Tibial nerve (tissue), 4 donors: ENCODE measurements at places on chromosomes 7 and 10. TPM values are rescaled to one million over a fixed set of nuclear protein-coding genes. Genes with fewer than 3 reads are reported as not detected.
A peak's percentile ranks its signal among the peaks of the same experiment; 100 is the strongest.

GRCh38 chr10:72267819-72268399 is 5.8 kb upstream of the DDIT4 start:
- no peak overlapping the region for H3K4me3 ChIP-seq
- H3K27ac ChIP-seq, result peak overlapping the region; percentile 50
- peaks cover 43% of the 10 kb centered on the region for H3K4me1 ChIP-seq
- DNase-seq, result no peak

OPALIN gene
- not detected for total RNA-seq

- no peaks in the 10 kb centered on the region for H3K4me1 ChIP-seq
- no peak for DNase-seq
- no peaks in the 10 kb centered on the region for H3K36me3 ChIP-seq
- H3K27me3 ChIP-seq, result no peaks in the 10 kb centered on the region
- no peak overlapping the region for H3K4me3 ChIP-seq
Observed at GRCh38 chr10:129897871-129898626, 66.0 kb downstream of the EBF3 start.

- no peaks in the 10 kb centered on the region for H3K36me3 ChIP-seq
- H3K27me3 ChIP-seq, result no peaks in the 10 kb centered on the region
- no peak overlapping the region for H3K4me3 ChIP-seq
- H3K27ac ChIP-seq, result no peak overlapping the region
Observed at GRCh38 chr10:26566525-26567350, 128.6 kb downstream of the APBB1IP start.

DNA sequence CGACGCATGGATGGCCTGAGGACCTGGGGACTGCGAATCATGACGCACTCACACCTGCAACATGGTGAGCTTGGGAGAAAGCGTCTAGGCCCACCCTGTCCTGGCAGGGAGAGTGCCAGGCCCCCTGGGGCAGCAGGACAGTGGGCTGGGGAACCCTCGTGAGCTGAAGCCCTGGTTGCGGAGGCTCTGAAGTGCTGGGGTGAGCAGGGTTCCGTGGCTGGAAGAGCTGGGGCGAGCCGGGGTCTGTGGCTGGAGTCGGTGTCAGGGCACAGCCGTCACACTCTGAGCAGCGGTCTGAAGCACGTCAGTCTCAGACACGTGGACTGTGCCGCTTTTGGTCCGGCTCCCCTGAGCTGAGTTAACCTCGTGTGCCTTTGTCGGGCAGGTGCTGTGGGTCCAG is 4.7 kb downstream of the SUN1 start:
- no peaks in the 10 kb centered on the region for H3K36me3 ChIP-seq
- H3K4me1 ChIP-seq, result no peaks in the 10 kb centered on the region
- H3K27me3 ChIP-seq, result no peaks in the 10 kb centered on the region
- peak overlapping the region; percentile 27 for H3K27ac ChIP-seq
- no peak overlapping the region for H3K4me3 ChIP-seq

DNA sequence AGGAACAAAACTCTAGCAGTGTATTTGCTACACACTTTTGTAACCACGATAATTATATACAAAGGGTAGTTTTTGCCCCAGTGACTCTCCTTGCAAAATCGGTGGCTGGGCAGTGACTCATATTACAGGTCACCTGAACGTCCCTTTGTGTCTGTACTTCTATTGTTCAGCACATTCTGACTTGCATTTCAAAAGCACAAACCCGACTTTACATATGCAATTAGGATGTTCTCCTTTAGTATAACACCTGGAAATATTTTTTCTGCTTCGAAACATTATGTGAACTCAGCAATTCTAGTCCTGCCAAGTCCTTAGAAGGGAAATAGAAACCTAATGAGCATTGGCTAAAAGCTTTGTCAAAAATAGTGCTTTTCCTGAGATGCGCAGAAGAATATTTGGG is 6.0 kb downstream of the PRR15 start:
- peaks cover 22% of the 10 kb centered on the region for H3K4me1 ChIP-seq
- H3K4me3 ChIP-seq, result no peak overlapping the region
- no peak for DNase-seq
- no peaks in the 10 kb centered on the region for H3K36me3 ChIP-seq
- no peaks in the 10 kb centered on the region for H3K27me3 ChIP-seq
- H3K27ac ChIP-seq, result no peak overlapping the region

CALML5 gene
- total RNA-seq, result not detected

DNA sequence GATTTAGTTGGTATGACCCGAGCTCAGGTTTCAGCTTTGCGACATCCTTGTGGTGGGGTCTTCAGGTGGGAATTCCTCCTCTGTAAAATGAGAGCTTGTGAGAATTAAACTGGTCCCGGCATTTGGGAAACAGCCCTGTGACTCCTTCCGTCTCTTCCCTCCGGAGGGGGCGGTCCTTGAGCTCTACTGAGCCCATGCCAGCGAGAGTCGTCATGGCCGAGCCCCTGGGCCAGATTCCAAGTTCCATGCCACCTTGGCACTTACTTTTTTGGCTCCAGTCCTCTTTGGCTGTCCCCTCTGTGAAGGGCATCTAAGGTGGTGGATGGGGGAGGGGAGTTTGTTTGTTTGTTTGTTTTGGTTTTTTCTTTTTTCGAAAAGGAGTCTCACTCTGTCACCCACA is 47.6 kb downstream of the GTF2IRD1 start:
- no peaks in the 10 kb centered on the region for H3K4me1 ChIP-seq
- no peak overlapping the region for H3K27ac ChIP-seq
- H3K4me3 ChIP-seq, result no peak overlapping the region
- peaks cover 9% of the 10 kb centered on the region for H3K36me3 ChIP-seq

GRCh38 chr10:94307046-94307615 is 55.6 kb downstream of the NOC3L start:
- H3K4me1 ChIP-seq, result no peaks in the 10 kb centered on the region
- no peaks in the 10 kb centered on the region for H3K27me3 ChIP-seq
- no peak for DNase-seq

- H3K4me1 ChIP-seq, result peaks cover 39% of the 10 kb centered on the region
- H3K36me3 ChIP-seq, result no peaks in the 10 kb centered on the region
- no peaks in the 10 kb centered on the region for H3K27me3 ChIP-seq
- no peak for DNase-seq
- H3K4me3 ChIP-seq, result peak overlapping the region; percentile 97
- peak overlapping the region; percentile 11 for H3K27ac ChIP-seq
Observed at GRCh38 chr10:97333601-97334369, 744 bp downstream of the FRAT2 start.

OR6V1 gene
- not detected for total RNA-seq

- no peak overlapping the region for H3K27ac ChIP-seq
- H3K36me3 ChIP-seq, result peaks cover 12% of the 10 kb centered on the region
- DNase-seq, result no peak
- no peaks in the 10 kb centered on the region for H3K27me3 ChIP-seq
- no peaks in the 10 kb centered on the region for H3K4me1 ChIP-seq
- no peak overlapping the region for H3K4me3 ChIP-seq
Observed at GRCh38 chr10:71678057-71678805, 41.3 kb downstream of the C10orf105 start.

GRCh38 chr10:61830072-61830845 is 71.2 kb upstream of the ARID5B start:
- DNase-seq, result no peak
- no peak overlapping the region for H3K4me3 ChIP-seq
- no peaks in the 10 kb centered on the region for H3K36me3 ChIP-seq

DNA sequence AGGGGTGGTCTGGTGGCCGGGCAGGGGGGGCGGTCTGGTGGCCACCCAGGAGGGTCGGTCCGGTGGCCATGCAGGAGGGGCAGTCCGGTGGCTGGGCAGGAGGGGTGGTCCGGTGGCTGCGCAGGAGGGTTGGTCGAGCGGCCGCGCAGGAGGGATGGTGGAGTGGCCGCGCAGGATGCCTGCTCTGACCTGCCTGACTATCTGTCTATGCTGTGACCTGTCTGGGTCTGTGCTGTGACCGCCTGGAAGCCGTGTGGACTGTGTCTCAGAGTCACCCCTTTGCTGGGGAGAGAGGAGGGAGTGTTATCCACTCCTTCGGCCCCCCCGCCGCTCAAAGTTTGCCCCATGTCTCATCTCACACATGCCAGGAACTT is 113.2 kb downstream of the ACTR3B start:
- no peak for DNase-seq
- no peak overlapping the region for H3K27ac ChIP-seq
- H3K27me3 ChIP-seq, result no peaks in the 10 kb centered on the region

- no peaks in the 10 kb centered on the region for H3K36me3 ChIP-seq
- DNase-seq, result no peak
- no peaks in the 10 kb centered on the region for H3K4me1 ChIP-seq
- H3K4me3 ChIP-seq, result no peak overlapping the region
Observed at GRCh38 chr10:117246997-117247671, 6.2 kb downstream of the SLC18A2 start.

DNA sequence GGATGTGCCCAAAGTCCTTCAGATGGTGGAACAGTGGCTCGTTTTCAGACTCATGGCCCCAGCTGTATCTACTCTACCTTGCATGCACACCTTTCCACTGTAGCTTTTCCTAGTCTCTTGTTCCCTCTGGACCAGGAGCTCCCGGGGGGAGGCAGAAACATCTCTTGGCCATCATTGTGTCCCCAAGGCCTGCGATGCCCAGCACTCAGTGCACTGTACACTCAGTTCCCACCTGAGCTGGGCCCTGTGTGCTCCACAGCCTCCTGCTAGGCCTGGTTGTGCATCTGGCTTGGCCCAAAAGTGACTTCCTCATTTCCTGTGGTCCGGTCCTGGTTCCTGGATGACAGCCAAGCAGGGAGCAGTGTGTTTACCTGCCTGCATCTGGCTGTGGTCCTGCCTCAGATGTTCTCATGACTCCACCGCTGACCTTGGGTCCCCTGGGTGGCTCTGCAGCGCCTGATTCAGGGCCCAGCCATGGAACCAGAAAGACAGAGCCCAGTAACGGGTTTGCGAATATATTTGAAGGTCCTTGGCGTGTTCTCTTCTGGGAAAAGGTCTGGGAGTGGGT is 9.9 kb upstream of the DOCK1 start:
- no peak overlapping the region for H3K27ac ChIP-seq
- H3K27me3 ChIP-seq, result no peaks in the 10 kb centered on the region
- DNase-seq, result no peak
- no peaks in the 10 kb centered on the region for H3K4me1 ChIP-seq

- H3K4me1 ChIP-seq, result peaks cover 15% of the 10 kb centered on the region
- DNase-seq, result no peak
- H3K27me3 ChIP-seq, result no peaks in the 10 kb centered on the region
- H3K36me3 ChIP-seq, result peaks cover 30% of the 10 kb centered on the region
- H3K27ac ChIP-seq, result peak overlapping the region; percentile 86
Observed at GRCh38 chr7:45087301-45088145, 1.2 kb downstream of the NACAD start.

- no peak overlapping the region for H3K27ac ChIP-seq
- H3K4me3 ChIP-seq, result no peak overlapping the region
- no peaks in the 10 kb centered on the region for H3K4me1 ChIP-seq
Observed at GRCh38 chr7:130242198-130243014, 24.3 kb upstream of the CPA2 start.

- H3K27me3 ChIP-seq, result no peaks in the 10 kb centered on the region
- no peak for DNase-seq
- H3K4me1 ChIP-seq, result no peaks in the 10 kb centered on the region
Observed at GRCh38 chr7:12965767-12966166, 278.3 kb downstream of the ARL4A start.

CARD11 gene
- 2.9 TPM for total RNA-seq

GRCh38 chr10:78215645-78216044 is 182.0 kb downstream of the RPS24 start:
- H3K4me3 ChIP-seq, result no peak overlapping the region
- no peaks in the 10 kb centered on the region for H3K36me3 ChIP-seq
- DNase-seq, result peak; percentile 77
- no peak overlapping the region for H3K27ac ChIP-seq

GRCh38 chr7:20194343-20194995 is 22.7 kb downstream of the MACC1 start:
- no peak overlapping the region for H3K27ac ChIP-seq
- H3K27me3 ChIP-seq, result no peaks in the 10 kb centered on the region
- no peak for DNase-seq

SPDYE16 gene
- not detected for total RNA-seq

CRTAC1 gene
- 35.1 TPM for total RNA-seq

RSPH10B gene
- not detected for total RNA-seq

FAM25C gene
- total RNA-seq, result not detected

DNA sequence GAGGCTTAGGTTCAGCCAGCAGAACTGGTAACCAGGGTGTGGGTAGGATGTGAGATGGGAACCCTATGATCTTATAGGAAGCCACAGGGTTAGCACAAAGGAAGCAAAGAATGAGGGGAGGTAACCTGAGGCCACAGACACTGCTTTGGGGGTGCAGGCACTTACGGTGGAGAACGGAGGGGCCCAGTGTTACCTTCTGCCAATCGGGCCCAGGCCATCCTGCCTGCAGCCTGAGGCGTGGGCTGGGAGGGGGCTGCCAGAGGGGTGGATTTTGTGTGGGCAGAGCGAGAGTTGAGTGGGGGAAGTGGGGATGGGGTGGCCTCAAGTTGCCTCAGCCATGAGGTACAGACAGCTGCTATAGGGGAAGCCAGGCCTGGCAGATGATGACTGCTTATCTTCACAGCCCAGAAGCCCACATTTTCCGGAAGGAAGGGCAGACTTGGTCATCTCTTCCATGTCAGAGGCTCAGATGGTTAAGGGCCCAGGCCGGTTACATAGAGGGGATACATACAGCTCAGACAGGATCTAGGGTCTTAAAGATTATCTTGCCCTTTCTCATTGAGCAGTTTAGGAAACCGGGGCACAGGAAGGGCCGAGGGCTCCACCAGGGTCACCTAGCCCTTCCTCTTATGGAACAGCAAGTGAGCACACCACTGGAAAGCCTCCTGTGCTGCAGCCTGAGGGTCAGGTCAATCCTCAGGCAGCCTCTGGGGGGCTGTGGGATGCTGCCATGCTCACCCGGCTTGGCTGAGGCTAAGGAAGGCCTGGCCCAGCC is 24.4 kb upstream of the VSIR start:
- DNase-seq, result no peak
- H3K27me3 ChIP-seq, result no peaks in the 10 kb centered on the region
- H3K36me3 ChIP-seq, result no peaks in the 10 kb centered on the region
- H3K4me1 ChIP-seq, result no peaks in the 10 kb centered on the region
- H3K4me3 ChIP-seq, result no peak overlapping the region

RPEL1 gene
- total RNA-seq, result not detected

DNA sequence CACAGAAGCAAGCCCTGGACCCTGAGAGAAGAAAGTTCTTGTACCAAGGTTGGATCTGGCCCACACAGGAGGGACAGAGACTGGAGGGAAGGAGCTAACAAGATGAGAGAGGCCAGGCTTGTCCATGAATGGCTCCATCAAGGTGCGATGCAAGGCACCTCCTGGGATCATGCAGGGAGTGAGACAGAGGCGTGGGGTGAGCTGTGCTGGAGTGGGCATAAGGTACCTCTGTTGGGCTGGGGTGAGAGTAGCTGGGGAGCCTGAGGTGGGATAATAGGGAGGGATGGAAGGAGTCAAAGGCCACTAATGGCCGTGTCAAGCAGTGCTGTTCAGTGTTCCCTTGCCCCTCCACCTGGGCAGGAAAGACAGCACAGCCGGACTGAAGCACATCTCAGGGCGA is 9.9 kb downstream of the TMEM72 start:
- H3K4me3 ChIP-seq, result no peak overlapping the region
- H3K36me3 ChIP-seq, result peaks cover 24% of the 10 kb centered on the region
- H3K27me3 ChIP-seq, result no peaks in the 10 kb centered on the region
- H3K4me1 ChIP-seq, result no peaks in the 10 kb centered on the region
- DNase-seq, result no peak
- no peak overlapping the region for H3K27ac ChIP-seq

AKAP9 gene
- total RNA-seq, result 62.8 TPM
